ENCODE measurements at places on chromosomes 2 and 18. TPM values are rescaled to one million over a fixed set of nuclear protein-coding genes. Genes with fewer than 3 reads are reported as not detected.

Gene DUSP28
- 2.5 TPM for total RNA-seq

Gene SDC1
- total RNA-seq: 1,658 TPM

Gene ITGB6
- 58.8 TPM for total RNA-seq

Gene EPB41L3
- 0.15 TPM for total RNA-seq

Gene DRC1
- total RNA-seq: not detected

Gene CXCR1
- 0.11 TPM for total RNA-seq

Gene RND3
- 38.7 TPM for total RNA-seq

Gene ACOXL
- not detected for total RNA-seq

Gene REG1B
- not detected for total RNA-seq

Gene CYP27A1
- 2.7 TPM for total RNA-seq

Gene FAM161A
- total RNA-seq: 0.70 TPM

Gene IL36G
- 5.0 TPM for total RNA-seq

Gene CLEC4F
- total RNA-seq: not detected

Gene SCYGR4
- not detected for total RNA-seq

Gene CYP26B1
- total RNA-seq: 3.6 TPM

Gene TRIM54
- total RNA-seq: not detected

Gene FSIP2
- total RNA-seq: 0.08 TPM

Gene INPP5D
- 21.6 TPM for total RNA-seq

Gene HSBP1L1
- 29.2 TPM for total RNA-seq

Gene FER1L5
- total RNA-seq: 0.34 TPM

Gene BCS1L
- total RNA-seq: 62.5 TPM

Gene ANO7
- 0.23 TPM for total RNA-seq

Gene MYO3B
- 1.1 TPM for total RNA-seq

Gene PAX3
- total RNA-seq: not detected

Gene LBX2
- 1.2 TPM for total RNA-seq

Gene UGT1A3
- not detected for total RNA-seq

Gene SCN2A
- total RNA-seq: 0.42 TPM

Gene SP9
- not detected for total RNA-seq

Gene SH2D6
- 0.23 TPM for total RNA-seq

Gene ABCG8
- total RNA-seq: not detected

Gene SMC6
- total RNA-seq: 21.6 TPM

Gene FOXI3
- not detected for total RNA-seq

Gene ANKRD62
- total RNA-seq: not detected

Gene MAP3K19
- total RNA-seq: not detected

Gene COL3A1
- total RNA-seq: 1.5 TPM
